Immature natural killer cell (primary cell): ENCODE measurements at places on chromosomes 3 and 15. TPM values are rescaled to one million over a fixed set of nuclear protein-coding genes. Genes with fewer than 3 reads are reported as not detected.

The GATM gene
- 0.27 TPM for polyA plus RNA-seq

The PIF1 gene
- 1.1 TPM for polyA plus RNA-seq

The CASR gene
- polyA plus RNA-seq, result not detected

GRCh38 chr3:30750967-30751366, 143.5 kb downstream of the GADL1 start:
- no peaks in the 10 kb centered on the region for H3K36me3 ChIP-seq
- no peaks in the 10 kb centered on the region for H3K4me1 ChIP-seq
- peaks cover 4% of the 10 kb centered on the region for H3K27me3 ChIP-seq
- no peak for DNase-seq
- H3K4me3 ChIP-seq, result no peak overlapping the region
- no peak overlapping the region for H3K27ac ChIP-seq

- H3K36me3 ChIP-seq, result no peaks in the 10 kb centered on the region
- H3K4me3 ChIP-seq, result no peak overlapping the region
- no peaks in the 10 kb centered on the region for H3K27me3 ChIP-seq
- peaks cover 25% of the 10 kb centered on the region for H3K4me1 ChIP-seq
- peak overlapping the region; percentile 23 for H3K27ac ChIP-seq
These were observed 23.2 kb downstream of the ATXN7 start for GRCh38 chr3:63886858-63887257.

The PPM1M gene
- polyA plus RNA-seq, result 66.8 TPM

DNA sequence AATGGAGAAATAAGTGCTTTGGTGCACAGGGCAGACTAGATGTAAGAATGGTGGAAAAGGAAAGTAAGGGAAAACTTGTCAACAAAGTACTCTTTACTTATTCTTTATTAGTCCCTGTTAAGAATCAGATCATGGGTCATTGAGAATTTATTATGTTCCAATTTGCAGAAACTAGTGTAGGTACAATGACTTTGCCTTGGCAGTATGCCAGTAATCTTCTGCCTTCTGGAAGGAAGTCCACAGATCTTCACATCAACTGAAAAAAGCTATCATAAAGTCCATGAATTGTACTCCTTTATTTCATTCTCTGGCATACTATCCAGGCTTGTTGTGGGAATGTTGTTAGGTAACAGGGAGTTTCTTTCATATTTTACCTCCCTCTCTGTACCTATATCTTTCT, 88.2 kb upstream of the FLNB start:
- no peaks in the 10 kb centered on the region for H3K4me1 ChIP-seq
- H3K27me3 ChIP-seq, result no peaks in the 10 kb centered on the region
- no peak overlapping the region for H3K4me3 ChIP-seq
- no peak overlapping the region for H3K27ac ChIP-seq

The TRAK1 gene
- 4.4 TPM for polyA plus RNA-seq

DNA sequence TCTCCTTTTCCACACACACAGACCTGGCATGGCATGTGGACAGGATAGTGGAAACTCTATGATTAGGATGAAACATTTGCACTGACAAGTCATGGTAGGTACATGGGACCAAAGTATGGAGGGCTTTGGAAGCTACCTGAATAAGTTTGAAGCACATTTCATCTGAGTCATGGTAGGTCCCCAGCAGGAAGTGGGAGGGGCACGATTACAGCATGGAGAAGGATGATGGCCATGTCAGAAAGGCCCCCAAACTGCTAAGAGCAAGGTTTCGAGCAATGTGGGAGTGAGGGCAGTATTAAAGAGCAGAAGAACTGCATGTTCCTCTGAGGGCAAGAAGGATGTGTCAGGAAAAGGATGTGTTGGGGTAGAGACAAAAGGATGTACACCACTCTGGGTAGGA, 51.5 kb upstream of the CSTA start:
- no peak for DNase-seq
- H3K27ac ChIP-seq, result no peak overlapping the region
- H3K27me3 ChIP-seq, result peaks cover 1% of the 10 kb centered on the region
- peaks cover 17% of the 10 kb centered on the region for H3K4me1 ChIP-seq

The RRP9 gene
- 15.5 TPM for polyA plus RNA-seq

The CCDC50 gene
- polyA plus RNA-seq, result 11.1 TPM

GRCh38 chr3:119530456-119530855, 29.0 kb downstream of the CD80 start:
- no peaks in the 10 kb centered on the region for H3K4me1 ChIP-seq
- H3K27me3 ChIP-seq, result peaks cover 2% of the 10 kb centered on the region
- DNase-seq, result no peak
- no peak overlapping the region for H3K4me3 ChIP-seq
- peaks cover 17% of the 10 kb centered on the region for H3K36me3 ChIP-seq
- H3K27ac ChIP-seq, result no peak overlapping the region

- no peaks in the 10 kb centered on the region for H3K36me3 ChIP-seq
- H3K27me3 ChIP-seq, result no peaks in the 10 kb centered on the region
- no peak overlapping the region for H3K27ac ChIP-seq
- no peak for DNase-seq
These were observed 240.7 kb upstream of the DNAJC19 start for GRCh38 chr3:181230258-181230657.

- H3K27ac ChIP-seq, result no peak overlapping the region
- no peaks in the 10 kb centered on the region for H3K27me3 ChIP-seq
- peaks cover 64% of the 10 kb centered on the region for H3K4me1 ChIP-seq
- no peak overlapping the region for H3K4me3 ChIP-seq
- no peak for DNase-seq
These were observed 108.2 kb downstream of the TBL1XR1 start for GRCh38 chr3:177089110-177089509.
